ENCODE measurements at places on chromosomes 2 and 18.

DNA sequence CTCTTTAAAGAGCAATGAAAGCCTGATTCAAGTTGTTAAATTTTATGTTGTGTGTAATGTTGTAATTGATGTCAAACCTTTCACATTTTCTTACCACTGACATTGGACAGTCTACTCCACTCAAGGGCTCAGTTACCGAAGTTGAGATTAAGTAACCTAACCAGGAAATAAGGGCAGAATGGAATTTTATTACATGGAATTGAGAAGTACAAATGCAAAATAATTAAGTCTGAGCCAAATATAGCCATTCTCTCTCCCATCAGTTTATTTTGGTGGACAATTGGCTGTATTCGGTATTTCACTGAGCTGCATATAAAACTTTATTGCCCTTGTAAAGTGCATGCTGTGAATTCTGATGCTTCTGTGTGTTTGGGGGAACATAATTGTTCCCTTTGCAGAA, 231.5 kb downstream of the TTC32 start:
- DNase-seq: no peak

DNA sequence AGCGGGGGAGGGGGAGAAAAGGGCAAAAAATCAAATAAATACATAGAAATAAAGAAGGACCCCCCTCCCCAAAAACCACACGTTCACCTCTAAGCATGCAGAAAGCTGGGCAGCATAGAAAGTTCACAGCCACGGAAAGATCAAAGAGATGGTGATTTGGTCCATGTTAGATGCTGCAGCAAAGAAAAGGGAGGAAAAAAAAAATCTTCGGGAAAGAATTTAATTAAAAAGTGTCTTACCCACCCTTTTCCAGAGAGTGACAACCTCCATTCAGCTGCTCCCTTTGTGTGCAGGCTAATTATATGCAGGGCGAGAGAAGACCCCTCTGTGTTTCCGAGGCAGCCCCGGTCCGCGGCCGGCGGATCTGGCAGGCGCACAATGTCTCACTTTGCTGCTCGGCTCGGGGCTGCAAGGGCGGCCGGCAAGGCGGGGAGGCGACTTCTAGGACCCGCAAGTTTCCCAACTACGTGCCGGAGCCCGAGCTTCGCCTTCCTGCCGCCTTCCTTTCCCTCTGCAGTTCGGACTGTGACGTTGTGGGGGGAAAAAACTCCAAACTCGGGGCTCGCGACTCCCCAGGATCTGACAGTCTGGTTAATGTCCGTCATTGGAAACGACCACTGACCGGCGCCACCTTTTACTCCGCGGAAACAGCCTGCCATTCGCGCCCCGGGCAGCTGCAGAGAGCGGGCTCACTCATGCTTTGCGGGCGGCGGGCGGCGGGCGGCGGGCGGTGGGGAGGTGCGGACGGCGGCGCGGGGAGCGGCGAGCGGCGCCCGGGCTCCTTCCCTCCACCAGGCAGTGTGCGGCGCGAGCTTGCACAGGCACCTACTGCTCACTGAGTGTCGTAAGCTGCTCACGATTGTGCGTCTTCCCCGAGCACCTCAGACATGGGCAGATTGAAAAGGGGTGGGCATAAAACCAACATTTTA, at the start of gene LRRTM1:
LRRTM1 (minus strand) TSS at position 844 of the 929 bp plus-strand sequence. CDS start 933 bp downstream, outside the sequence.
- no peak for DNase-seq

- DNase-seq: no peak
These were observed 59.1 kb downstream of the MAP3K20 start for GRCh38 chr2:173134703-173135102.

- no peak for DNase-seq
These were observed at the start of gene BMP10 for GRCh38 chr2:68871159-68871764. TSS of gene BMP10 (minus strand) at chr2:68871397. CDS start at chr2:68871358, 39 bp downstream.

DNA sequence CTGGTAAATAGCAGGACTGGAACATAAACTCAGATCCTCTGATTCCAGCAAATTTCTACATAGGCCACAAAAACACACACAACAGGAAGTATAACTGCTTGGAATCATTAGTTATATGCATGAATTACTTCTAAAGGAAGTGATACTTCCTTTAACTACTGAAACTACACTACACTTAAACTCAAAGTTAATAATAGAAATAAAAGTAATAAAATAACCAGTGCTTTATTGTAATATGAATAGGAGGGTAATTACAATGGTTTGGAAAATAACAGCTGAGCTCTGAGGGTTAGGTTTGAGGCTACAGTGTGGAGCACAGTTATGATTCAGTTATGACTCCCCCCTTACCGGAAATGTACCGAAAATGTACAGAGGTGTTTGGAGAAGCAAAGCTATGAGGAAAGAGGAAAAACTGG, 18.5 kb upstream of the POLI start:
- DNase-seq: no peak

- DNase-seq: no peak
These were observed 3.1 kb upstream of the EMX1 start for GRCh38 chr2:72914206-72914559.

GRCh38 chr2:230713331-230714135, 891 bp downstream of the CAB39 start:
- DNase-seq: no peak

- no peak for DNase-seq
These were observed 271.0 kb downstream of the TGIF1 start for GRCh38 chr18:3720818-3721545.

DNA sequence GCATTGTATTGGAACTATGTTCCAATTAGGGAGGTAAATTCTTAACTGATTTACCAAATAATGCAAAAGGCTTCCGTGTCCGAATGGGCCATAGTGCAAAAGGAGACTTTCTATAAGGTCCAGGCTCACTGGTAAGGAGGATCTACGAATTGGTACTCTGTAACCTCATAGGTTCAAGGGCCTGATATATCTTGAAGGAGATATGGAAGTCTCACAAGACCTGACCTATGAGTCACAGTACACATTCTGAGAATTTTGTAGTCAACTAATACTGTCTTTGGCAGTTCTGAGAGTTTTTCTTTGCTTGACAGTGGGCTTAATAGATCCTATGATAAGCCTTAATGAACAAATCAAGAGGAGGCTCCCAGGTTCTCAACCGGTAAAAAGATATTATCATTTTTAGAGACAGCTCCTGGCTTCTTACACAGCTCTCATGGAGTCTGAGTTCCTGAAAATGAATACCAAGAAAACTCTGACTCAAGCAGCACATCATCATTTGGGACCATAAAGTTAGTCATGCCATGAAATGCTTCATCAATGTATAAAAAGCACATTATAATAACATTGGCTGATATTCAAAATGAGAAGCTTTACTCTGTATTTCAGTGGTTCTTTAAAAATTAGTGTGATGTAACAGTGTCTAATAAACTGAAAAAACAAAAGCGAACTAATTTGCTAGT, 1275.2 kb upstream of the CRIM1 start:
- no peak for DNase-seq

Data from activated CD4-positive, alpha-beta T cell treated with anti-CD3 and anti-CD28 coated beads for 24 hours (primary cell).